CD4-positive, alpha-beta memory T cell (primary cell): ENCODE measurements at places on chromosomes 7 and 10.

GRCh38 chr10:12322583-12323131 lies 26.7 kb upstream of the CAMK1D start:
- DNase-seq = no peak

DNA sequence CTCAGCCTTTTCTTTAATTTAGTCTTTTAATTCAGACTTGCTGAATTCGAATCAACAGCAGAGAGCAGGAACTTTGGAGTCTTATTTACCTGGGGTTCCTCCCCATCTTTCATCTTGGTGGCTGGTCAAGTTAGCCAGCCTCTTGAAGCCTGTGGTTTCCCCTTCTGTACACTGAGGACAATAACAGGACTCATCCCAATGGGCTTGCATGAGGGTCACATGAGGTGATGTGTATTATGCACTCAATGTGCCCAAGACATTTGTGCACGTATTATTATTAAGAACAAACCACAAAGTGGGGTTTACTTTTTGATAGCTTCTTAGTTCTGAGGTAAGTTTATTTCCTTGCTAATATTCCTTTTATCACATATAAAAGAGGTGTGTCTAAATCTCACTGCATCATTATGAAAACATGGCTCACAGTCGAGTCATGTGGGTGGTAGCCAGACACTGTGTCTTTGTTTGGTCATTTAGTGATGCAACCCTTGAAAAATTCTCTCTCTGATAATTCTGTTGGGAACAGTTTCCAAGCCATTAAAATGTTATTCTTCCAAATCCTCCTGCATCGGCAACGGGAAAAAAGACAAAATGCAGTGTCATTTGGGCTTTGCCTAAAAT lies 86.5 kb upstream of the GRB10 start:
- no peak for DNase-seq

GRCh38 chr10:133247681-133248333 lies 10.2 kb downstream of the VENTX start:
- no peak for DNase-seq

DNA sequence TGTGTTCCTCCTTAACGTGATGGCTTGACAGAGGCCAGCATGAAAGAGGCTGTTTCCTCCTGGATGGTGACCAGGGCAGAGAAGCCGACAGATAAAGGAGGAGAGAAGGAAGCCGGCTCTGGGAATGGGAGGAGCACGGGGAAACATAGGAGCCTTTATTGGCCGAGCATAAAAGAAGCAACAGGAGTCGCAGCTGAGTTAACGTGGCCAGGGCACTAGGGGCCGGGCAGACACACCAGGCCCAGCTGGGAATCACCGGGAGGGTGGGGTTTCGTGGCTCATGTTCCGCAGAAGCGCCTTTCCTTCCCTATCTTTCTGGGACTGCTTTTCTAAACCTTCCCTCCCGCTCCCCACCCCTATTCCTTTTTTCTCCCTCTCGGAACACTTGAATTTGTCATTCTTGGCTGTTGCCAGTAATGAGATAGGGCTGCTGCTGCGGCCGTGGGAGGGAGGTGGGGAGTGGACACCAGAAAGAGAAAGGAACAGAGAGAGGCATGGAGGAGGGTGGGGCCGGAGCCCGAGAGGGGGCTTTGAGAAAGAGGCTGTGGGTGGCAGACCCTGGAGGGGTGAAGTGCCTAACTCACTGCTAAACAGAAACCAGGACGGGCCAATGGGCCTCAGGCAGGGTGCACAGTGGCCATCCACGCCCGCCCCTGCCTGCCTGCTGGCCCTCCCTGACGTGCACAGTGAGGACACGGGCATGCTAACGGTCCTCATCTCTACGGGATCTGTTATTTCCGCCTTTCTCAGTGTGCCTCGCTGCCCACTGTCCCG lies 65.2 kb downstream of the COL13A1 start:
- no peak for DNase-seq

DNA sequence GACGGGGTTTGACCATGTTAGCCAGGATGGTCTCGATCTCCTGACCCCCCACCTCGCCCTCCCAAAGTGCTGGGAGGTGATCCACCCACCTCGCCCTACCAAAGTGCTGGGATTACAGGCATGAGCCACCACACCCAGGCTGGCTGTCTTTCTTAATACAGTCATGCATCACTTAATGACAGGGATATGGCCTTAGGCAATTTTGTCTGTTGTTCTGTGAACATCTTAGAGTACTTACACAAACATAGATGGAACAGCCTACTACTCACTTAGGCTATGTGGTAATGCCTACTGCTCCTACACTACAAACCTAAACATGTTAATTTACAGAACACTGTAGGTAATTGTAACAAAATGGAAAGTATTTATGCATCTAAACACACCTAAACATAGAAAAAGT lies 106.6 kb upstream of the KCNMA1 start:
- no peak for DNase-seq

GRCh38 chr7:65554-65953 lies 126.8 kb upstream of the FAM20C start:
- DNase-seq = no peak

DNA sequence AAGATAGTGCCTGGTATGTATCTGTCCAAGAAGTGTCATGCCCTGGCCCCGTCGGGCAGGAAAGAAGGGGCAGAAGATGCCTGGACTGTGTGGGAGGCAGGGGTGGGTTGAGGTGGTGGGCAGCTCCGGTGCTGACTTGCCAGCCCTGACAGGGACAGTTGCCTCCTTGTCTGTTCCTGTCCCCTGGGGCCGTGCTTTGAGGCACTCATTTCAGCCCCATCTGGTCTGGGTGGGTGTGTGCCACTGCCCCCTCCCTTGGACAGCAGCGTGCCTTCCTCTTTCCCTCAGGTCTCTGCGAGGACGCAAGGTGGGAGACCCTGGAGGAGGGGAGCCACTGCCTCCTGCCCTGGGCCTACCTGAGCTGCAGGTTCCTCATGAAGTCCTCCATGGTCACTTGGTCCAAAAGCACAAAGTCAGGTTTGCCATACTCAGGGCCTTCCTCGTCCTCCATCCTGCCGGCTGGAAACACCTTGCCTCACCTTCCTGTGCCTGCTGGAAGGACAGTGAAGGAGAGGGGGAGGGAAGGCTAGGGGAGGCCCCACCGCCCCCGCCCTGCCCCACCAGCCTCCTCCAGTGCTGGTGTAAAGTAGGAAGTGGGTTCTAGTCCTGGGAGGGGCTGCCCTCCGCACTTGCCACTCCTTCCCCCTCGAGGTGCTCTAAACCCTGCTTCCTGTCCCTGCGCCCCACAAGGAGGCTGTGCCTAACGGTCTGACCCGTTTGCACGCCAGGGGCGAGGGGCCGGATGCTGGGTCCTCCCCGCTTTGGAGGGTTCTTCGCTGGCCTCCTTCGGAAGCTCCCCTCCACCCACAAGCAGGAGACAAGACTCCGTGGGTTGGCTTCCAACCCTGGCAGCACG lies at the start of gene MYO1G:
MYO1G (minus strand) TSS at position 505 of the 856 bp plus-strand sequence; CDS start at position 451, 54 bp downstream.
- DNase-seq = peak; percentile 94

- no peak for DNase-seq
Observed at GRCh38 chr10:11115337-11115736, 97.7 kb downstream of the CELF2 start.

- peak; percentile 50 for DNase-seq
Observed at GRCh38 chr10:69449841-69450240, 1.4 kb upstream of the TSPAN15 start.

DNA sequence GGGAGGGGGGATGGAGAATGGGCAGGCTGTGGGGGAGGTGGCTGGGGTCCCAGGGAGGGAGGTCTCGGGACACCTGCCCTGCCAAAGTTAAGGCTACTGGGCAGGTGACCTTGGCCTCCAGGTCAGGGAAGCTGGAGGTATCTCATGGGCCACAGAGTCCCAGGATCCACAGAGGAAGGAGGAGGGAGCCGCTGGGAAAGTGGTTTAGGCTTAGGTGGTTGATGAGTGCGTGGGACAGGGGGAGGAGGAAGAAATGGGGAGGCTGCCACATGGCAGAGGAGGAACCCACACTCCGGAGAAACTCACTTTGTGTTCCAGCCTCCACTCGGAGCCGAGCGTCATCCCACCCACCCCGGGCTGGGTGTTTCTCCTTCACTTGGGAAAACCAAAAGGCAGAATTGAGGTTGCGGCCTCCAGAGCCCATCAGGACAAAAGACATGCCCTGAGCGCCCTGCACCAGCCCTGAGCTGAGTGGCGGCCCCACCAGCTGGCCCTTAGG lies 46.1 kb downstream of the ASB13 start:
- DNase-seq = no peak

GRCh38 chr7:73555411-73555982 lies 2.0 kb downstream of the BCL7B start:
- no peak for DNase-seq

- no peak for DNase-seq
Observed at GRCh38 chr10:60944910-60945297, 919 bp upstream of the RHOBTB1 start.

DNA sequence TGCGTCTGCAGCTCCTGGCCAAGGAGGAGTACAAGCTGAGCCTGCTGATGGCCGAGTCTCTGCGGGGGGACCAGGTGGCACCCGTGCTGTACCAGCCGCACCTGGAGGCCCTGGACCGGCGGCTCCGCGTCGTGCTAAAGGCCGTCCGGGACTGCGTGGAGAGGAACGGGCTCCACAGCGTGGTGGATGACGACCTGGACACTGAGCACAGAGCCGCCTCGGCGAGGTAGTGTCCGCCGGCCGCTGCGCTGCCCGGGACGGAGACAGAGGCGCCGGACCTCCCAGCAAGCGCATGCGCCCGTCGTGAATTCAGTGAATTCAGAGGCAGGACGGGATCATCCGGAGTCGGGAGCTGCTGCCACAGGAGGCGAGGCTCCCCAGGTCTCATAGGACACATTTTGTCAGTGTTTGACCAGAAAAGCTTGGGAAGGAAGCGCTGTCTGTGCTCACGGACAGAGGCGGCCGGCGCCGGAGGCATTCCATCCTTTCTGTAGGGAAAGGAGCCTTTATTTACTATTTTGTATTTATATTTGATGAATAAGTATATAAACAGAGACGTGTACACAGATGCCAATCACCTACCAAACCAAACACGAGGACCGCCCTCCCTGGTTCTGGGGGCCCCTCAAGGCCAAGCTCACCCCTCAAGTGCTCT lies 30.1 kb upstream of the FOXL3 start:
- no peak for DNase-seq

- no peak for DNase-seq
Observed at GRCh38 chr10:30384701-30385201, 35.7 kb upstream of the MTPAP start.

DNA sequence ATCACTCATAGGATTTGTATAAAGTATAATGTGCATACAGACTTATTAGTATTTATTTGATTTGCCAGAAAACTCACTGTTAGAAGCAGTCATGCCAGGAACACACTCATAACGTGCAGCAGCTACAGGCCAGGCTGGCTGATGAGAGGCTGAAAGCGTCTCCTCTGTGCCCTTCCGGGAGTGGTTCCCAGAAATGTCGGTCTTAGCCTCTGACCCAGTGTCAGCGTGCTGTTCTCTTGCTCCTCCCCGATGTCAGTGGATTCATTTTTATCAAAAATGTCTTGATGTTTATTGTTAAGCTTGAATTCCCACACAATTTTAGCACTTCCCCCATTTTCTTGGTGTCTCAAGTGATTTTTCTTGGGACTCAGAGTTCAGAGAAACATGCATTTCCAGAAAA lies 33.3 kb upstream of the GARS1 start:
- no peak for DNase-seq
